Suprapubic skin (tissue), 4 donors: ENCODE measurements at places on chromosomes 16 and 17. TPM values are rescaled to one million over a fixed set of nuclear protein-coding genes. Genes with fewer than 3 reads are reported as not detected.

NKD1 gene
- total RNA-seq, result 1.8 TPM

CSF3 gene
- total RNA-seq, result 5.0 TPM

DNA sequence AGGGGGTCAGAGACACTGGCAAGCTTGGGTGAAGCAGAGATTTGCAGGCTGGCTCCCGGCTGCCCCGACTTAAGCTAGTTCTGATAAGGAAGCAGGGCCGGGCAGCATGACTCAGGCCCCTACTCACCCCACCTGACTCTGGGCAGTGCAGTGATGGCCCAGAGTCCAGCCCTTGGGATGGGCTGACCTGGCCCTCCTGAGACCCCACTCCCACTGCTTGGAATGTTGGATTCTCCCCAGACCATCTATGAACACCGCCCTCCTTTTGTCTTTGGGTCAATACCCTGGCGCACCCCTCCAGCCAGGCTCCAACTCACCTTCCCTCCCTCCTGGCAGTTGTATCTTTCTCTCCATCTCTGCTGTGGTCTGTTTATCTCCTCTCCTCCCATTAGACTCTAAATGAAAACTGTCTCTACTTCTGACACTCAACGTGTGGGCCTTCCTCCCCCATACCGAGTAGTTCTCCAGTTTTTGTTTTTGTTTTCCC, 21.0 kb downstream of the LGALS3BP start:
- no peak overlapping the region for H3K4me3 ChIP-seq
- no peak overlapping the region for H3K27ac ChIP-seq
- no peaks in the 10 kb centered on the region for H3K36me3 ChIP-seq
- DNase-seq, result no peak

GRCh38 chr16:50884066-50884860, 142.4 kb downstream of the CYLD start:
- DNase-seq, result no peak
- no peaks in the 10 kb centered on the region for H3K36me3 ChIP-seq
- no peak overlapping the region for H3K27ac ChIP-seq
- H3K4me1 ChIP-seq, result peaks cover 5% of the 10 kb centered on the region

DNA sequence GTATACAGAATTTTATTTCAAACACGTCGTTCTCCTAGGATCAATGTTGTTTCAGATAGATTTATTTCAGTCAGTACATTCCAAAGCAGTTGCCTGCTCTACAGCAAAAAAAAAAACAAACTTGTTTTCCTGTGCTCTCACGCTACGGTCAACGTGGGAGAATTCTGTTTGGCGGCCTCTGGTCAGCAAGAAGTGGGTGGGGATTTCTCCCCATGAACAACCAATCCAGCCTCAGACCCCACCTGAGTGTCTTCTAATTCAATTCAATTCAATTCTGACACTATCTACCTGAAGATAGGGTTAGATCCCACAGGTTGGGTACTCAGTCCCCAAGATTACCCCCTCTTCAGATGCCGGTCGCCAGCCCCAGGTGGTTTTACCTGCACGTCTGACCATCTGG, 22.1 kb downstream of the C17orf58 start:
- no peak for DNase-seq
- H3K36me3 ChIP-seq, result peaks cover 55% of the 10 kb centered on the region
- no peaks in the 10 kb centered on the region for H3K4me1 ChIP-seq
- H3K27me3 ChIP-seq, result no peaks in the 10 kb centered on the region

- H3K27ac ChIP-seq, result no peak overlapping the region
- H3K4me3 ChIP-seq, result peak overlapping the region; percentile 15
- no peak for DNase-seq
- H3K27me3 ChIP-seq, result peaks cover 100% of the 10 kb centered on the region
- peaks cover 56% of the 10 kb centered on the region for H3K4me1 ChIP-seq
Measured at GRCh38 chr16:86505899-86506864, 4.1 kb upstream of the FOXF1 start.

GRCh38 chr16:71788578-71788977, 20.1 kb downstream of the AP1G1 start:
- H3K27ac ChIP-seq, result no peak overlapping the region
- peaks cover 2% of the 10 kb centered on the region for H3K4me1 ChIP-seq
- H3K27me3 ChIP-seq, result no peaks in the 10 kb centered on the region
- peaks cover 35% of the 10 kb centered on the region for H3K36me3 ChIP-seq
- no peak overlapping the region for H3K4me3 ChIP-seq
- no peak for DNase-seq

- peaks cover 3% of the 10 kb centered on the region for H3K27me3 ChIP-seq
- no peaks in the 10 kb centered on the region for H3K36me3 ChIP-seq
- DNase-seq, result peak; percentile 92
- H3K27ac ChIP-seq, result peak overlapping the region; percentile 88
- H3K4me3 ChIP-seq, result no peak overlapping the region
Measured at GRCh38 chr17:40909351-40909750, 24.3 kb upstream of the KRT20 start.

DNA sequence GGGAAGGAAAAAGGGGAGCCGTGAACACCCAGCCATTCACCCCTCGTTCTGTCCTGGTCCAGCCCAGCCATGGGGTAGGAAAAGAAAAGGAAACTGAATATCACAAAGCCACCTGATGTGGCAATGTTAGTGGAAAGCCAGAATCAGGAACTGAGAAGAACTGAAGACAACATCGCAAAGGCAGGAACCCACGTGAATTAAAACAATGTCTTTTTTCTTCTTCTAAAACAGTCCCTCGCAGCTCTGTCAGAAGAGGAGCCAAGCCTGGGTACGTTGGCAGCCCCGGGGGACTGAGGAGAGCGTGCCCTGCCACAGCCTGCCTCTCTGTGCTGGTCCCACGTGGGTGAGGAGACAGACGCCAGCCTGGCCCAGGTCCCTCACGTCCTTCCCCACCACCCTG, 55.0 kb downstream of the ZNF423 start:
- no peak overlapping the region for H3K27ac ChIP-seq
- no peak for DNase-seq
- no peaks in the 10 kb centered on the region for H3K27me3 ChIP-seq
- no peaks in the 10 kb centered on the region for H3K36me3 ChIP-seq
- H3K4me3 ChIP-seq, result no peak overlapping the region
- H3K4me1 ChIP-seq, result peaks cover 8% of the 10 kb centered on the region

- H3K27me3 ChIP-seq, result no peaks in the 10 kb centered on the region
- no peaks in the 10 kb centered on the region for H3K4me1 ChIP-seq
- no peak for DNase-seq
- no peak overlapping the region for H3K4me3 ChIP-seq
- no peak overlapping the region for H3K27ac ChIP-seq
Measured at GRCh38 chr17:67456103-67456502, 79.0 kb downstream of the PITPNC1 start.

GRCh38 chr17:78322858-78323455, 36.9 kb downstream of the SOCS3 start:
- peaks cover 41% of the 10 kb centered on the region for H3K4me1 ChIP-seq
- no peak overlapping the region for H3K4me3 ChIP-seq
- DNase-seq, result no peak
- H3K27ac ChIP-seq, result peak overlapping the region; percentile 91
- H3K36me3 ChIP-seq, result no peaks in the 10 kb centered on the region
- no peaks in the 10 kb centered on the region for H3K27me3 ChIP-seq

DNA sequence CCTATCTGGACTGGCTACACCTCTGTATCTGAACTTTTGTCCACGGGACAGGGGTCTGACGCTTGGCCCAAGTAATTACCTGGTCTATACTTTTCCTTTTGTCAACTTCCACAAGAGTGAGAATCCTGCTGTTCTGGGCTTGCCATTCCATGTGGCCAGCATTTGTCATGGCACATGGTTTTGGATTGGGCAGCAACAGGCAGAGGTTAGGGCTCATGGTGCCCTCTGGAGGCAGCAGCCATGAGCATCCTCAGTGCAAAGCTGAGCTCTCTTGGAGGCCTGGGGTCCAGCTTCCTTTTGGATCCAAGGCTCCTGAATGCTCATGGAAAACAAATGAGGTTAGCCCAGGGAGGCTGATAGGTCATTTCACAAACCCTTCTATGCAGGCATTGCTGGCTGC, 7.5 kb upstream of the EDC4 start:
- H3K4me3 ChIP-seq, result no peak overlapping the region
- no peak for DNase-seq

- no peaks in the 10 kb centered on the region for H3K4me1 ChIP-seq
- H3K36me3 ChIP-seq, result no peaks in the 10 kb centered on the region
- no peak for DNase-seq
- no peak overlapping the region for H3K4me3 ChIP-seq
- H3K27ac ChIP-seq, result no peak overlapping the region
Measured at GRCh38 chr16:81224824-81225223, 13.7 kb upstream of the BCO1 start.

DNA sequence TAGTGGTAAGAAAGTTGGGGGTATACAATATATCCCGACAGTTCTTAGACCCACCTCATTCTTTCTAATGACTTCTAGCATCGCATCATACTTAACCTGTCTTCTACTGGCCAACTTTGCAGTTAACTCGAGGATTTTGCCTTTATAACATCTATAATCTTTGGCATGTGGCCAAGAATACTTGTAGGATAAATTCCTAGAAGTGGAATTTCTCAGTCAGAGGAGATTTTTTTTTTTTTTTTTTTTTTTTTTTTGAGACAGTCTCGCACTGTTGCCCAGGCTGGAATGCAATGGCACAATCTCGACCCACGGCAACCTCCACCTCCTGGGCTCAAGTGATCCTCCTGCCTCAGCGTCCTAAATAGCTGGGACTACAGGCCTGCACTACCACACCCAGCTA, 253.5 kb downstream of the MRTFB start:
- H3K4me3 ChIP-seq, result no peak overlapping the region
- peaks cover 13% of the 10 kb centered on the region for H3K36me3 ChIP-seq
- no peak overlapping the region for H3K27ac ChIP-seq
- peaks cover 5% of the 10 kb centered on the region for H3K4me1 ChIP-seq

GRCh38 chr17:63768433-63768832, 5.0 kb downstream of the CCDC47 start:
- no peak overlapping the region for H3K4me3 ChIP-seq
- peaks cover 25% of the 10 kb centered on the region for H3K36me3 ChIP-seq
- H3K27me3 ChIP-seq, result no peaks in the 10 kb centered on the region
- peaks cover 22% of the 10 kb centered on the region for H3K4me1 ChIP-seq
- H3K27ac ChIP-seq, result no peak overlapping the region

DNA sequence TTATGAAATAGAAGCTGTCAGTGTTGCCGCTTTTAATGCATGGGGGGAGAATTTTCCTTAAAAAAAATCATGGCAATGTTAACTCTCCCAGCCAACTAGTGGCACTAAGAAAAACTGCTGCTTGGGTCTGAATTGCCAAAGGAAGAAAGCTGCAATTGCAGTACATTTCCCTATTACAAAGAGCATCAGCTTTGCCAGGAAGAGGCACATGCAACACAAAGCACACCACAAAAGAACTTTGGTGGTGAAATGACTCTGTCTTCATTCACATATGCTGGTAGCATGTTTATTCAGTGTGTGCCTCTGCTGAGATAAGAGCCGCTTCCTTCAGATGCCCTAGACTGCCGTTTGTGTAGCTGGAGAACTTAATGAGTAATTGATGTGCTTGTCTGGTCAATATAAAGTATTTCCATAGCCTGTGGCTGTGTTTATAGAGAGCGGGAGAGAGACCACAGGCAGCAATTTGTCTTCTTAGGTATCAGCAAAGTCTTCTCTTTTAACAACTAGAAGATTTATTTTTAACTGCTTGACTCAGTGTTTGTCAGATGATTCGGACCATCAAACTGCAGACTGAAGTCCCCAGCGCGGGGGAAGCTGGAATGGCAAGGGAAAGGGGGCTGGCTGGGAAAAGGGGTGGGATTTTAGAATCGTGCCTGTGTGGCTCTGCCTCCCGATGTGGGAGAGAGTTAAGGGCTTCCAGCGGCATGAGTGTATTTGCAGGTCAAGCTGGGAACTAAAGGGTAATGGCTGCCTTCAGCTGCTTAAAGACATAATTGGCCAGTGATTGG, 115.1 kb downstream of the MRTFB start:
- no peak for DNase-seq
- no peaks in the 10 kb centered on the region for H3K27me3 ChIP-seq
- peaks cover 17% of the 10 kb centered on the region for H3K4me1 ChIP-seq
- peak overlapping the region; percentile 41 for H3K4me3 ChIP-seq

DNA sequence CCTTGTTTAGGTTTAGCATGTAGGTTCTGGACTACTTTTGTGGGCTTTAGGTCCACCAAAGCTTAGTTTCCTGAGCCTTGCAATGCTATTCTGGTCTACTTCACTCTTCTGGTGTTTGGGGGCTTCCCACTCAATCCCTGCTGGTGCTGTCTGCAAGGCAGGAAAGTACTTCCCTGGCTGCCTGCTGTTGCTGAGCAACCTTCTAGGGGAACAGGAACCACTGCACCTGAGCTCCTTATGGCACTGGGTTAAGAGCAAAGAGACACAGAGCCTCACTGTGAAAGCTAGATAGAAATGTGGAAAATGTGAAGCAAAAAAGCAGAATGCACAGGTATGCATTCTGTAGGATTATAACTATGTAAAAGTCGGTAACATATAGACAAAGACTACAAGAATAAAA, 17.0 kb downstream of the MPO start:
- peaks cover 65% of the 10 kb centered on the region for H3K27me3 ChIP-seq
- no peak overlapping the region for H3K4me3 ChIP-seq
- H3K4me1 ChIP-seq, result no peaks in the 10 kb centered on the region
- DNase-seq, result no peak
